ENCODE measurements at places on chromosomes 2 and 18.

DNA sequence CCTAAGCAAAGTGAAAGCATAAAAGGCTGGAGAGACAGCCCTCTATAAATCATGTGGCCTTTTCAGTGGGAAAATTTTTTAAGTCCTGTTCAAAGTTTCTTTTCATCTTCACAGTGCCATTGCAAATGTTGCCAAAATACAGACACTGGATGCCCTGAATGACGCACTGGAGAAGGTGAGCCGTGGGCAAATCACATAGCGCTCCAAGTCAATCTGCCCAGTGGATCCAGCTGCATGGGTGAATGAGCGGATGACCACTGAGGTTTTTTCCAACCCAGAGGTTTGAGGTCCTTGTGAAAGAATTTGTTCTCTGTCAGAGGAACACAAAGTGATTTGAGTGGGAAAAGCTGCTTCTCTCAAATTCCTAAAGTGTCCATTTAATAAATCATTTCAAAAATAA is 11.8 kb downstream of the DAPL1 start:
- no peak for DNase-seq

DNA sequence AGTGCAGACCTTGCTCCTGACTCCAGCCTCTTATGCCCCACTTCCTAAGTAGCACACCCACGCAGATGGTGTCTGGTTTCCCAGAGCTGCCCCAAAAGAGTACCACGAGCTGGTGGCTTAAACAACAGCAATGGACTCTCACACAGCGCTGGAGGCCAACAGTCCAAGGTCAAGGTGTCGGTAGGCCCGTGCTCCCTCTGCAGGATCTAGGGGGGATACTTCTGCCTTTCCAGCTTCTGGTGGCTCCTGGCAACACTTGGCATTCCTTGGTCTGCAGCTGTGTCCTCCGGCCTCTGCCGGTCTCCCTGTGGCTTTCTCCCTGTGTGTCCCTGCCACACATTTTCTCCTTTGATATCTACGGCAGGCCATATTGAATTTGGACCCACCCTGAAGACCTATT is 99.0 kb downstream of the TSHZ1 start:
- DNase-seq = no peak

DNA sequence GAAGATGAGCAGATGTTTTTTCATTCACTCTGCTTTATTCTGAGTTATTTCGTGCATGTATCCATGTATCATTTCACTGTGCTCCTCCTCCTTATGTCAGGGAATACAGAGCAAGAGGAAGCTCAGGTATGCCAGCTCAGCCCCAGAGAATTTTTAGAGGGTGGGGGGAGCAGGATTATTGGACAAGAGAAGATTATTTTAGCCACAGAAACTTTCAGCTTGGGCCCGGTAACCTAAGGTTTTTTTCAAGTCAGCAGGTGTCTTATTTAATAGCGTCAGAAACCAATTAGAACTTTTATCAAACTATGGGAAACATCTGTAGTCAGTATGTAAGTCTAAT is 232.9 kb upstream of the SIX3 start:
- DNase-seq = no peak

GRCh38 chr2:176626796-176627195 is 357.6 kb downstream of the MTX2 start:
- no peak for DNase-seq

DNA sequence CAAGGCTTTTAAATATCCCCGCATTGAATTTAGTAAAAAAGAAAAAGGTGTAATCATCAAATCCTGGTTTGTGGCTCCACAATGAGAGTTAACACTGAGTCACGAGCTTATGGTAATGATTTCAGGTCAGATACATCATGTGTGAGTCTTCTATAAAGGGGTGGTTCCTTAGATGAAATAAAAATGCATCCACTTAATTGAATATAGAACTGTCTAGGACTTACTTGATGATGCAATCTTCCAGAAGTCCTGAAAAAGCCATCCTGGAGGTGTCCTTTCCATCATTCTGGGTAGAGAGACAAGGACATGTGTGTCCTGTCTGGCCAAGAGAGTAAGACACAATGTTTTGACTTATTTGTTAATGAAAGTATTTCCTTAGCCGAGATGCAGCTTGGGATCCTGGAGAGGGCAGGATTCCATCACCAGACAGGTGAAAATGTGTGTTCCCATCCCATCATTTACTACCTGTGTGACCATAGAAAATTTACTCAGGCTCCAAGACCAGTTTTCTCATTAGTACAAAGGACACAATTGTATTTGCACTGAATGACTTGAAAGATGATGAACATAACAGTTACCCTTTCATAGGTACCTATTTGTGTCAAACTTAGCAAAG is 1539.8 kb upstream of the PIK3C3 start:
- DNase-seq = no peak

DNA sequence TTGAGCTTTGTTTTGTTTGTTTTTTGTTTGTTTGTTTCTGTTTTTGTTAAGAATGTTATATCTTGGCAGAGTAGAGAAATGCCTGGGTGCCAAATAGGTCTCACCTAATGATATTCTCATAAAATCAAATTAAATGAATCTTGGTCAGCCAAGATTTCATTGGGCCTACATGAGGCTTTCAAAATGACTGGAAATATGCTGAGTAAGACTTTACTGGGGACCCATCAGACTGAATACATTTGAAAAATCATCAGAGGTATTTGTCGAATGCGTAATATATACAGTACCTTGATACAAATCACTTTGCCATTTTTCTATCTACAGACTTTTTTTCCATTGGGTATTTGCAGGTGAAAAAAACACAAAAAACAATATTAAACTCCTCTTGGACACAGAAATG is 480.8 kb downstream of the CDH2 start:
- DNase-seq = no peak

DNA sequence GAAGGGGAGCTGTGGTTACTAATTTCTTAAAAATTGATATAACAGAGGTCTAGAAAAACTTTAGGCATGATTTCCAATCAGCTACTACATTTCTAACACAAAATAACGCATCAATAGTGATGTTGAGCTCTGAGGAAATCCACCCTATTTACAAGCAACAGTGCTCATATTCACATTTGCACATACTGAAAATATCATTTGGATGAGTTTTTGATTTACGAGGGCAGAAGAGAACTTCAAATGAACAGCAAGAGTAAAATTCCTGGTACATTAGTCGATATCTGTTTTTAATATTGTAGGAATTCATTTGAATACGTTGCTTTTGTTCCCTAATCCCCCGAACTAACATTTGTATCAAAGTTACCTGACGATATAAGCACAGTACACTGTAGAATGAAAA is 761.0 kb upstream of the POU3F3 start:
- no peak for DNase-seq

- no peak for DNase-seq
Measured at GRCh38 chr2:38170733-38171132, 94.8 kb upstream of the CYP1B1 start.
